Mononuclear cell (primary cell): ENCODE measurements at places on chromosomes 4 and X. TPM values are rescaled to one million over a fixed set of nuclear protein-coding genes. Genes with fewer than 3 reads are reported as not detected.

The TMPRSS11D gene
- total RNA-seq = not detected

The PPARGC1A gene
- total RNA-seq = 0.52 TPM

The EVC2 gene
- 0.73 TPM for total RNA-seq

The FTHL17 gene
- not detected for total RNA-seq

The FOXR2 gene
- not detected for total RNA-seq

The FAM156A gene
- total RNA-seq = 7.8 TPM
